ENCODE measurements at places on chromosomes 6 and 20. TPM values are rescaled to one million over a fixed set of nuclear protein-coding genes. Genes with fewer than 3 reads are reported as not detected.
A peak's percentile ranks its signal among the peaks of the same experiment; 100 is the strongest.

Gene GPLD1
- 0.97 TPM for total RNA-seq

Gene TMEM151B
- 0.62 TPM for total RNA-seq

Gene LY6G5C
- 2.0 TPM for total RNA-seq

- no peaks in the 10 kb centered on the region for H3K36me3 ChIP-seq
- H3K27me3 ChIP-seq: no peaks in the 10 kb centered on the region
- peaks cover 17% of the 10 kb centered on the region for H3K4me1 ChIP-seq
- H3K4me3 ChIP-seq: peak overlapping the region; percentile 51
- H3K27ac ChIP-seq: no peak overlapping the region
Observed at GRCh38 chr6:33160728-33161344, 31.4 kb downstream of the COL11A2 start.

DNA sequence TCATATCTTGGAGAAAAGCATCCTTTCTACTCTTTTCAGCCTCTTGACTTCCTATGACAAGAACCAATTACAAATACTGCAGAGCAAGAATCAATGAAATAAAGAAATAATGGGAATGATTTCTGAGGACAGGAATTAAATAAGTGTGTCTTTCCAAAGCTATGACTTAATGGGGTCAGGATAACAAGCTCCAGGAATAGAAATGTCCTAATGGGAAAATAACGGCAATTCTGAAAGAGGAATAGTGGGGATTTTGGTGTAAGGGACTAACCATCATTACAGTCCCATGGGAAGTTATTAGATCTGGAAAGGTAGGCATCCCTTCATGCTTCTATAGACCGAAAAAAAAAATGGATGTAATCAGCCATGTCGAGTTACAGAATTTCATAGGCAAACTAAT, 28.2 kb upstream of the SNAP25 start:
- no peaks in the 10 kb centered on the region for H3K36me3 ChIP-seq
- no peak for DNase-seq
- no peaks in the 10 kb centered on the region for H3K4me1 ChIP-seq

DNA sequence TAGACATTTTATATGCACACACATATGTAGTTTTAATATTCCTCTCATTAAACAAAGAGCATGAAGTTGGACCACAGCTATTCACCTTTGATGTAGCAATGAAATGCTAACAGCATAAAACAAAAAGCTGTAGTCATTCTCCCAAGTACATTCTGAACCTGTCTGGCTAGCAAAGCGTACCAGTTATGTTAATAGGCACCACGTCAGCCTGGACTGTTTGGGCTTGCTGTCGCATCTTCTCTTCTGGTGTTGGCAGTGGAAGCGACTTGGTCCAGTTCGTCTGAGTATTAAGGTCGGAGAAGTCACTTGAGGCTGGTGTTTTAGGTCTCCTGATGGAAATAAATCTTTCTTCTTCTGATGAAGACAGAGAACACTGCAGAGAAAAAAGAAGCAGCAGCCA, 42.8 kb downstream of the HEBP2 start:
- H3K36me3 ChIP-seq: no peaks in the 10 kb centered on the region
- no peak overlapping the region for H3K27ac ChIP-seq
- no peaks in the 10 kb centered on the region for H3K27me3 ChIP-seq
- no peaks in the 10 kb centered on the region for H3K4me1 ChIP-seq

Measured in heart left ventricle (tissue), 16 donors.